Stimulated activated CD4-positive, alpha-beta T cell treated with anti-CD3 and anti-CD28 coated beads, Interleukin-1b, Interleukin-23, amount 100 ng/mL, for 1 hour (primary cell): ENCODE measurements at places on chromosomes 5 and 9.

GRCh38 chr9:128684325-128685199 is 4.5 kb upstream of the SET start:
- DNase-seq, result peak; percentile 43

DNA sequence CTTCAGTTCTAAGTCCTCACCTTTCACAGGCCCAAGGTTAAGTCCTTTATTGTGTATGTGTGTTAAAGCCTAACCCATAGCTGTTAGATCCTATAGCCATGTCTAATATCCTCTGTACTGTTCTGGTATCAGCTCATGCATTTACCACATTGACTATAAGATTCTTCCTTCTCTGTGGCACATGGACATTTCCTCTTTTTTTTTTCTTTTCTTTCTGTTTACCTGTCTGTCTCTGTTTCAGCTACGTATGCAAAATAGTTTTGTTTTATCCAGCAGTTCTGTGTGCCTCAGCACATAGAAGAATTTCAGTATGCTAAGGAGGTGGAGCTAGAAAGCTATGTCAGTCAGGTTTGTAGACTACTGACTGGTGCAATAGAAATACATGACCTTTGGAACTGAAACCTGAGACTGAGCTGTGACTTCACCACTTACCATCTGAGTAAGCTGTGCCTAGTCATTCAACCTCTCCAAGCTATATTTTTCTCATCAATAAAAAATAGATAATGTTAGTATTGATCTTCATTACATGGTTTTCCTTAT is 155.6 kb upstream of the VLDLR start:
- no peak for DNase-seq

DNA sequence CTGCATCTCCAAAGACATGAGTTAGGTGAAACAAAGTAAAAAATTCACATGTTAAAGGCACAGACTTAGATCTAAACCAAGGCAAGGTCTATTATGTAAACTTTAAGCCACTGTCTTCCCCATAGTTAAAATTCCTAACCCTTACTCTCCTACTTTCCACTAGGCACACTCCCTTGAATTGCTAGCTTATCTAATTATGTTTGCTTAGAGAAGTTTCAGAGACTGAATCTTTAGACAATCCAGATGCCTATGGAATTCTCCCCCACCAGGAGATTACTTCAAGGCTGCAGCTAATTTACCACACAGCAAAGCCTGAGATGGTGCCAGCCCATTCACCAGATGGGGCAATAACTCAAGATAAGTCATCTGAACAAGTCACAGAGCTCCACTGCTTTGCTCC is 803.1 kb upstream of the COX7C start:
- no peak for DNase-seq

DNA sequence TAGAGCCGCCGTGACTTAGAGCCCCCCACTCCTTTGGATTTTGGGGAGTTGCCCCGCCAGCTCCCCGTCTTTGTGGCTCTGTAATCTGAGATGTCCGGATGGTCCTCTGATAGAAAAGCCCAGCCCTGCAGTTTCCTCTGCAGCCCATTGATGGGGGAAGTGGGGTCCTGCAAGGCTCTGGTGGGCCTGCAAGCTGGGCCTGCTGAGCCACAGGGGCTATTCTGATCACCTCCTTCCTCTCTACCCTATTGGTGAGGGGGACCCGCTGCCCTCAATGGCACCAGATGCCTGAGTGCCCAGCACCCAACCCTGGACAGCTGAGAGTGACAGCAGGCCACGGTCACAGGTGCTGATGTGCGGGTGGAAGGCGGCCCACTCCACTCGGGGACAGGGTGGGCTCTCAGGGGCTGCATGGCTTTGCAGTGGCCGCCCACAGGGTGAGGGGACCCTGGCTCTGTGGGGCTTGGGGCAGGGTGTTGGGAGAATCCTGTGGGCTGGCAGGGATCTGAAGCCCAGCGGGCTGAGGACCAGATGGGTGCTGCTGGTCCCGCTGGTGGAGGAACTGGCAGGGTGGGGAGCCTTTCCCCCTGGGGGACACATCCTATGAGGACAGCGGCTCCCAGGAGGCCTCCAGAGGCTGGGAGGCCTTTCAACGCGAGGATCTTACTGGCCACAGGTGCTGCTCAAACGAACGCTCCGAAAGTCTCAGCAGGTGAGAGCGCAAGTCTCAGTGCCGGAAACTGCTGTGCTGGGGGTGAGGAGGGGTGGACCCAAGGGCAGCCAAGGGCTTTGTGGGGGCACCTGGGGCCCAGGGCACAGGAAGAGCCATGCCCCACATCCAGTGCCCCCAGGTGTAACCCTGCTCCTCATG is 30.0 kb upstream of the LPCAT1 start:
- DNase-seq, result no peak
